ENCODE measurements at places on chromosomes 4 and X. TPM values are rescaled to one million over a fixed set of nuclear protein-coding genes. Genes with fewer than 3 reads are reported as not detected.

DNA sequence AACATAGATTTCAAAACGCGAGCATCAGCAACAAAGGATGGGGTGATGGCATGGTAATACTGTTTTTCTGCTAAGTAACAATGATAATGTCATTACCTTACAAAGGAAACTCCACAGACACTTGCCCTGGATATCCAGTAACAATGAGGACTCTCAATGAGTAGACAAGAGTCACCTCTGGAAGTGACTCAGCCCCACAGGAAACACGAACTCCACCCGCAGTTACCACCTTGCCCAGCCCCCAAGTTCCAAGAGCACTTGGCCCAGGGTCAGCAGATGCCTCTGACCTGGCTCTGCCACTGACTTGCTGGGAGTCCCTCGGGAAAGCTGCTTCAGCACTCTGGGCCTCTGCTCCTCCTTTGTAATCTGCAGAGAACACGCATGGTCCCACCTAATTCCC, 110.3 kb upstream of the MAP3K15 start:
- no peak overlapping the region for H3K27ac ChIP-seq
- H3K36me3 ChIP-seq: no peaks in the 10 kb centered on the region
- H3K27me3 ChIP-seq: peaks cover 27% of the 10 kb centered on the region
- H3K4me1 ChIP-seq: no peaks in the 10 kb centered on the region
- no peak for DNase-seq

DNA sequence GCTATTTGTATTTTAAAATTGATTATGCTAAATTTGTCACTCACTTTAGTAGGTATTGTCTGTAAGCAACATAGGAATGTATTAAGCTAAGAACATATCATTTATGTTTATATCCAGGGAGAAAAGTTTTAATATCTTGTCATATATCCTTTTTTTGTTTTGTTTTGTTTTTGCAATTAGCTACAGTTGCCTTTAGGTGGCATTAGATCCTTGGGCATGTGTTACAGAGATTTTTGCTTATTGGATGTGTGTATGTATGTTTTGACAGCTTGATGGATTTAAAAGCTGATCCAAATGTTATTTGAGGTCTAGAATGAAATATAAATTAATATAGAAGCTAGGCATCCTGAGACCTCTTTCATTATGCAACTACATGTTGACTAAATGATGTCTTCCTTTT, 36.1 kb upstream of the OTUD4 start:
- no peak overlapping the region for H3K4me3 ChIP-seq
- H3K36me3 ChIP-seq: no peaks in the 10 kb centered on the region
- H3K4me1 ChIP-seq: no peaks in the 10 kb centered on the region
- H3K27ac ChIP-seq: no peak overlapping the region

GRCh38 chr4:114025176-114025777, 45.8 kb upstream of the ARSJ start:
- no peaks in the 10 kb centered on the region for H3K4me1 ChIP-seq
- no peaks in the 10 kb centered on the region for H3K27me3 ChIP-seq
- H3K27ac ChIP-seq: no peak overlapping the region
- H3K4me3 ChIP-seq: no peak overlapping the region
- no peak for DNase-seq

GRCh38 chr4:176745902-176746301, 46.8 kb downstream of the VEGFC start:
- peaks cover 4% of the 10 kb centered on the region for H3K36me3 ChIP-seq
- H3K27me3 ChIP-seq: no peaks in the 10 kb centered on the region
- DNase-seq: no peak
- no peaks in the 10 kb centered on the region for H3K4me1 ChIP-seq

- H3K4me1 ChIP-seq: no peaks in the 10 kb centered on the region
- no peak overlapping the region for H3K27ac ChIP-seq
- H3K27me3 ChIP-seq: no peaks in the 10 kb centered on the region
- H3K4me3 ChIP-seq: no peak overlapping the region
- no peaks in the 10 kb centered on the region for H3K36me3 ChIP-seq
Observed at GRCh38 chr4:51831133-51831532, 11.8 kb upstream of the DCUN1D4 start.

GRCh38 chr4:142379277-142380051, 466.6 kb downstream of the INPP4B start:
- no peaks in the 10 kb centered on the region for H3K4me1 ChIP-seq
- no peaks in the 10 kb centered on the region for H3K27me3 ChIP-seq
- no peak for DNase-seq
- H3K27ac ChIP-seq: no peak overlapping the region

Gene MEPE
- total RNA-seq: not detected

Gene AVPR2
- 0.44 TPM for total RNA-seq
